ENCODE measurements at places on chromosomes 12 and 14.

DNA sequence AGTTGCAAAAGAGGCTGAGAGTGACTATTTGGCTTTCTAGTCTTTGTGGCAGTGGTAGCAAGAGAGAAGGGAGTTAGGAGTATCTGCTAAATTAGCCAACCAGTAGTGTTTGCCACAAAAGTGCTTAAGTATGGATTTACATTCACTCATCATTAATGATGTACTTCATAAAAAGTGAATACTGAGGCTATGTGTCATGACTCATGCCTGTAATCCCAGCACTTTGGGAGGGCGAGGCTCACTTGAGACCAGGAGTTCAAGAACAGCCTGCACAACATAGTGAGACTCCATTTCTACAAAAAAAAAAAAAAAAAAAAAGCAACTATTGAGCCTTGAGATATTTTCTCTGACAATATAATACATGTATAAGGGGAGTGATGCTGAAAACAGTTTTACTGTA, 36.8 kb downstream of the CCDC177 start:
- DNase-seq: no peak

GRCh38 chr12:73486256-73486655, 1051.4 kb upstream of the ATXN7L3B start:
- DNase-seq: no peak

DNA sequence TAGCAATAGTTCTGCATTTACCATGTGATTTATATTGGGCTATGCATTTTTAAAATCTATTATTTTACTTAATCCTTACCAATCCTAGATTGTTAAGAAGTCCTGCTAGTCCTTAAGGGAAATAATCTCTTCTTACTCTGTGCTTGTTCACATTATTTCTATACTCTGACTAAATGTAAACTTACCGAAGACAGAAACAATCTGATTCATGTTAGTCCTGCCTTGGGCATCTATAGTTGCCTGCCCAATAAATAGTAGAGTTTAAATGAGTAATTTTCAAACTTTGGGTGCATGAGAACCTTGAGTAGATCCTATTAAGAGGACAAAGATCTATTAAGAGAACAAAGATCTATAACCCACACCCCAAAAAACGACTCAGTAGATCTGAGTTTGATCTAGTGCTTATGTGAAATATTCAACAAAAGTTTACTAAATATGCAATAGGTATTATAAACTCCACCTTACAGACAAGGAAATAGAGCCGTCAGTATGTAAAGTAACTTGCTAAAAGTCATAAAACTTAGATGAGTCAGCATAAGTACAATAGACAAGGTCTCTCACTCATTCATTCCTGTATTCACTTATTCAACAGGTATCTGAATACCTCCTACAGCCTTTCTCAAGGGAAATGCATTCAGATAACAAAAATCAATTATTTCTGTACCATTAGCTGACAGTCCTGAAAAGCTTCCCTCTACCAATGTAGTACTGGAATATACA, 127.6 kb downstream of the PAWR start:
- DNase-seq: no peak

DNA sequence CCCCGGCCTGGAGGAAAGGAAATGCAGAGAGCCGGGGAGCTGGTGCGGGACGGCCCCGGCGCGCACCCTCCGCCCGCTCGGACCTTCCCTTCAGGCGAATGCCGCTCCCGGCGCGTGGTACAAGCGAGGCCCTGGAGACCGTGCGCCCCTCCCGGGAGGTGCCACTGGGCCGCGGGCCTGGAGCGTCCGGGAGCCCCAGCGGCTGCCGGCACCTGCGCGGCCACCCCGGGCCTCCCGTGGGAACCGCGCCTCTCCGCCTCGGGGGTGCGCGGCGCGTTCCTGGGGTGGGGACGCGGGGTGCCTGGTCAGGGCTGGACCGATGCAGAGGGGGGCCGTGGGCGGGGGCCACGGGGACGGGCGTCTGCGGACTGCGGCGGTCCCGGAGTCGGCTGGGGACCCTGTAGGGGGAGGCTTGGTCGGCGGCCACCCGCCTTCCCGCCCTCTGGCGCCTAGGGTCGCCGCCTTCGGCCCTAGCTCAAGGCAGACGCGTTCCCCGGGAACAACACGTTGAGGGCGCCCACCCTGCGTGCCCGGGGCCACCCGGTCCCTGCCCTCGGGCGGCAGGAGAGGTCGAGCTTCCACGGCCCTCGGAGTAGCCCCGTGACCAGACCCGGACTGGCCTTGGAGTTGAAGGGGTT, 599 bp downstream of the PAPLN start:
- DNase-seq: peak; percentile 85

GRCh38 chr12:122730215-122731014, at the start of gene HCAR1:
Gene HCAR1, minus strand, starts transcription at chr12:122730844. Its CDS starts 505 bp downstream, at chr12:122730339.
- DNase-seq: no peak

GRCh38 chr14:81859046-81859445, 325.4 kb upstream of the SEL1L start:
- no peak for DNase-seq

- no peak for DNase-seq
Measured at GRCh38 chr12:117069926-117070900, 29.0 kb downstream of the TESC start.

GRCh38 chr12:71460850-71461609, 21.4 kb downstream of the LGR5 start:
- DNase-seq: no peak

DNA sequence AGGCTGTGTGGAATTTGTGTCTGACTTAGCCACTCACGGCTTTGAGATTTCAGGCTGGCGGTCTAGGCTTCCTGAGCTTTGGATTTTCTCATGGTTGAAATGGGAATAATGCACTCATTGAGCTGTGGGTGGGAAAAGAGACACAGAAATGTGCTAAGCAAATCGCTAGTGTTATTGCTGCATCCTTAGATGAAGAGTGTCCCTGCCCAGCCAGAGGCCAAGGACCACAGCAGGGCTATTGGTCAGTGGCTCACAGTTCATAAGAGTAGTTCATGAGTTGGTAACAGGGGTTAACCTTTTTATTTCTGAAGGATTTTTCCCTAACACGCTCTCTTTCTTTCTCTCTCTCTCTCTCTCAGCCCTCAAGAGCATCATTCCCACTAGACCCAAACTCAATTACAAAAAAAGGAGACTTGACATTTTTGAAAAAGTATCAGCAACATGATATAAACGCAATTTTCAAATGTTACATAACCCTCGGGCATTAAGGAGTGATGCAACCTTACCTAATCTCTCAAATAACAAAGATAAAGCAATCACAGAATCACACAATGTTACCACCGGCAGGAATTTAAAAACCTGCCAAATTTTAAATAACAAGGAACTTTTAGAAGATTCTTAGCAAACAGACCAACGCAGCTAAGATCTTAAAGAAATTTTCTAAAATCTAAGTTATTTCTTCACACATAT, 36.7 kb upstream of the RMST start:
- DNase-seq: no peak

GRCh38 chr14:89125216-89125615, 291.8 kb downstream of the FOXN3 start:
- no peak for DNase-seq

- DNase-seq: no peak
Measured at GRCh38 chr12:98856897-98857540, 211.9 kb downstream of the APAF1 start.

GRCh38 chr12:4908684-4909409, 858 bp upstream of the KCNA1 start:
- no peak for DNase-seq

Measured in vagina (tissue), 2 donors.